ENCODE measurements at places on chromosomes 7 and 10.

GRCh38 chr7:101465131-101465530, 102.5 kb downstream of the COL26A1 start:
- DNase-seq = no peak

GRCh38 chr10:79270466-79271246, 76.6 kb upstream of the PPIF start:
- no peak for DNase-seq

GRCh38 chr7:115178835-115179234, 256.9 kb downstream of the MDFIC start:
- no peak for DNase-seq

GRCh38 chr10:71294091-71294561, 24.9 kb upstream of the SLC29A3 start:
- DNase-seq = no peak

DNA sequence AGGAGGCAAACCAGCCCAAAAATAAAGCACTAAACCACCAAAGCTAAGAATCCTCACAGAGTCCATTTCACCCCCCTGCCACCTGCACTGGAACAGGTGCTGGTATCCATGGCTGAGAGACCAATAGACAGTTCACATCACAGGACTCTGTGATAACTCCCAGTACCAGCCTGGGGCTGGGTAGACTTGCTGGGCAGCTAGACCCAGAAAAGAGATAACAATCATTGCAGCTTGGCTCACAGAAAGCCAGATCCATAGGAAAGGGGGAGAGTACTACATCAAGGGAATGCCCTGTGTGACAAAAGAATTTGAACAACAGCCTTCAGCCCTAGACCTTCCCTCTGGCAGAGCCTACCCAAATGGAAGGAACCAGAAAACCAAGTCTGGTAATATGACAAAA, 13.6 kb upstream of the SLC25A28 start:
- no peak for DNase-seq

DNA sequence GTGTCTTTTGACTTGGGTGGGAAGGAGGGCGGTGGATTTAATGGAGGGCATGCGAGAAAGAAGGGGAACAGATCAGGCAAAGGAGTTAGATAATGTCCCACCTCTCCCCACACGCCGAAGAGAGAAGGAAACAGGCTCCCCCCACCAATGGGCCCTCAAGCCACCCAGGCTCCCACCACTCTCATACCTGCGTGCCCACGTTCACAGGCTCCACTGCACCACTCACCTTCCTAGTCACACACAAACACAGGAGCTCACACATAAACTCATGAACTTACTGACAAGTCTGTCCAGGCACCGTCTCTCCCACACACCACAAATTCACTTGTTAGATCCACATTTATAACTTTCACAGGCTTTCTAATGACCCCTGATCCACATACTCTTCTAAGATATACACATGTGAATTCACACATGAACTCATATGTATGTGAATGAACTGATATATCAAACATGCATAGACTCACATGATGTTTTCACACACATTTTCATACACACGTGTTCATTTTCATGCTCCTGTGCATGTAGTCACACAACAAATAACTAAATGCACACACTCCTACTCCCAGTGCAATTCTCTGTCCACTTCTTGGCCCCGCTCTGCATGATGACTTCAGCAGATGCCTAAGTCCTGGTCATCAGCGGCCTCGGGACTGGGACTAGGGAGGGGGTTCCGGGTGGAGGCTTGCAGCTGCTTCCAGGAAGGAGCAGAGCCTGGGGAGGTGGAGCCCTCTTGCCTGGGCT, 1.5 kb downstream of the LZTS2 start:
- no peak for DNase-seq

GRCh38 chr10:1607466-1607865, 129.9 kb downstream of the ADARB2 start:
- no peak for DNase-seq

- DNase-seq = no peak
Measured at GRCh38 chr7:15667991-15668390, 18.5 kb downstream of the MEOX2 start.

GRCh38 chr10:77601488-77601887, 36.1 kb downstream of the KCNMA1 start:
- no peak for DNase-seq

DNA sequence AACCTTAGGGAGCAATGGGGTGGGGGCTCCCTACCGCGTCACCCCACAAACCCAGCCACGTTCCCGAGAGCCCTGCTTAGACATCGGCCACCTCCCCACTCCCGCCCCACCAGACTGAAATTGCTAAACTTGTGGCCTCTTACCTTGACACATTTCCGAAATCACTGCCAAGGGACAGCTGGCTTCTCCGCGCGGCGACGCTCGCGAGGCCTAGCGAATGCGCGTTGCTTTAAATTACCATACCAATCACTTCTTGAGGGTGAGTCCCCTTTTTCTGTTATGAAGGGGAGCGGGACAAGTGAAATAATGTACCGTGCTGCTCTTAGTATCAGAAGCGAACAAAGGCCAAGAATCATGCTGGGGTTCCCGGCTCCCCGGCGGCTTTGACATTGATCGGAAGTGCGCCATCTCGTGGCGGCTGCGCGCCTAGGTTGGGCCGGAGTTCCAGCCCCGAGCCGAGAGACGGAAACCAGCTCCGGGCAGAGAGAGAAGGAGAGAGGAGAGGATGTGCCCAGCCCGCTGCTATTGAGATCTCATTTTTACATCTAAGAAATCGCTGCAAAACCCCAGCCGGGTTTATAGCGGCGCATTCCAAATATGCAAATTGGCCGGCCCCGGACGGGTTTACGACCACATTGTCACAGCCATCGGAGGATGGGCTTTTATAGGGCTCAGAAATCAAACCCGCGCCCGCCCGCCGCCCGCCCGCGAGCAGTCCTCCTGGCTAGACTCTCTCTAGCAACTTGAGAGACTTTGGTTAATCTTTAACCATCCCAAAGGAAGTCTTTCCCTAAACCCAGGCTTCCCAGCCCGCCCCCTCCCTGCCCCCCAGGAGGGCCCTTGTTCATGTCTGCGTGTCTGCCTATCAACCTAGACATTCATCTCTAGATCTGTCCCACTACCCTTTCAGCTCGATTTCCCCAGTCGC, 5.3 kb downstream of the HOXA11 start:
- DNase-seq = peak; percentile 42

- no peak for DNase-seq
Measured at GRCh38 chr10:31319602-31320549, 860 bp downstream of the ZEB1 start.

- DNase-seq = no peak
Measured at GRCh38 chr7:158685693-158686092, 18.9 kb downstream of the NCAPG2 start.

GRCh38 chr10:26780793-26781601, 79.8 kb downstream of the ABI1 start:
- no peak for DNase-seq

- no peak for DNase-seq
Measured at GRCh38 chr7:98467570-98468312, 66.9 kb upstream of the BAIAP2L1 start.

DNA sequence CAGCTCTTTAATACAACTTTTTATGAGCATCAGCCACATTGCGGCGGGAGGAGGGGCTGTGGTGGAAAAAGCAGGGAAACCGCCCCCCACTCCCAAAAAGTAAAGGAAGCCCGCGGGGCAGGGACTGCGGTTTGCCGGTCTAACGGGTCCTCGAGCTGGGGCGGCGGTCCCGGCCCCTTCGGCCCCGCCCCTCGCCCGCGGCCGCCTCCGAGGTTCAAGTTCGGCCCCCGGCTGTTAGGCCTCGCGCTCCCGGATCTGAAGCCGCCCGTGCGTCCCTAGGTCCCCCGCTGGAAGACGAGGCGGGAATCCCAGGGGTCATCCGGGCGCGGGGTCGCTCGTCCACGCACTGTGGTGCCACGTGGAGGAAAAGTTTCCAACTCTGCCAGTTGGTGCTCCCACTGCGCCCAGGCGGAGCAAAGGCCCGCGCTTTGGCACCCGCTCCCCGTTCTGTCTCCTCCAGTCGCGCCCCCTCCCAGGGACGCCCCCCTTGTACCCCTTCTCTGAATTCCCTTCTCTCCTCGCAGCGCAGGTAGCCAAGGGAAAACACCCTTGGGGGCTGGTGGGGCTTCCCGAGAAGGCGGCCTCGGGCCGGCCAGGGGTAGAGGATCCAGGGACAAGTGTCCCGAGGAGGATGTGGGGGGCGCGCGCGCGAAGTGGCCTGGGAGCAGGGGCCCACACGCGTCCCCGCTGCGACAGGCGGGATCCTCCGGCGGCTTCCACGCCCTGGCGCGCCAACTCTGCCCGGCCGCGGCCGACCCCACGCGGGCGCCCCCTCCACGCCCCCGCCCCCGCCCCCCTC, 798 bp upstream of the AUTS2 start:
- DNase-seq = no peak

- no peak for DNase-seq
Measured at GRCh38 chr10:133537546-133538545, 10.7 kb downstream of the CYP2E1 start.

DNA sequence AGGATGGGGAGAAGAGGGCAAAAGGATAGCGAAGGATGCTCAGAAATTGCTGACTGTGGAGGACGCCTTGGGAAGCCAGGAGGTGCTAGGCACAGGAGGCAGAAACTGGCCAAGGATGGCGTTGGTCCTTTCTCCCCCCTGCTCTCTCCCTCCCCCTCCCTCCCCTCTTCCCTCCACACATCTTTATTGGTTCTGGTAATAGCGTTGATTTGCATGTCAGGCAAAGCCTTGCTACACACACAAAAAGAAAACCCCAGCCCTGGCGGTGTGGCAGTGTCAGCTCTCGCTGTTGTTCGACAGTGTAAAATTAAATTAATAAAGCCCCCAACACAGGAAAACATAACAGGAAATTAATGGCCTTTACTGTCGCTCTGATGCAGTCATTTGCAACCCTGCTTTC, 47.2 kb downstream of the PAX2 start:
- no peak for DNase-seq

- DNase-seq = no peak
Measured at GRCh38 chr10:86715156-86715795, 41.1 kb upstream of the BMPR1A start.

DNA sequence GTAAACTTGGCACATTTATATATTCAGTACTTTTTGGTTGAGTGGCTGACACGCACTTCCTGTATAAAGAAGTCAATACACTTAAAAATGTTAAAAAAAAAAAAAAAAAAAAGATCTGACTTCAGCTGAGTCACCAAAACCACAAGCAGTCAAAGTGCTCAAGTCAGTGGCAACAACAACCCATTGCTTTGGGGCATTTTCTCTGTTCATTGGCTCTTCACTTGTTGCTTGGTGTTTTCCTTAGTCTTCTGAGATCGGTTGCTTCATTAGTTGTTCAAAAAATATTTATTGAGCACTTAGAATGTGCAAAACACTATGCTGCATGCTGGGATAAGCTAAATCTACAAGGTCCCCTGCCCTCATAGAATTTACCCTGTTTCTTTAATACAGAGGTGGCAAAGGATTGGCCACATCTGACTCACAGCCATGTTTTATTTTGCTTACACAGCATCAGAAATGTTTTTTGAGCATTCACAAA, 63.7 kb downstream of the ZNRF2 start:
- DNase-seq = peak; percentile 74

DNA sequence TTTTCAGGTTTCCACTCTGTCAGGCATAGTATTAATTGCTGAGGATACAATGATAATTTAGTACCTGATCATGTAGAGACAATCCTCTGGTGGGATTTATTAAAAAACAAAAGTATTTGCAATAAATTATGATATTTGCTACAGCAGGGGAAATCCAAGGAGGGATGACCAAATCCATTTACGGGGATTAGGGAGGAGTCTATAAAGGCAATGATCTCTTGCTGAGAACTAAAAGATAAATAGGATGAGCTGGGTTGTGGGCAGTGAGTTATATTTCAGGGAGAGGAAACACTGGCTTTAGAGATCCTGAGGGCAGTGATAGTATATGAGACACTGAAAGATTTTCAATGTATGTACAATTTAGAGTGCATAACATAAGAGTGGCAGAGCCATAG, 305.5 kb downstream of the GPR37 start:
- DNase-seq = no peak

DNA sequence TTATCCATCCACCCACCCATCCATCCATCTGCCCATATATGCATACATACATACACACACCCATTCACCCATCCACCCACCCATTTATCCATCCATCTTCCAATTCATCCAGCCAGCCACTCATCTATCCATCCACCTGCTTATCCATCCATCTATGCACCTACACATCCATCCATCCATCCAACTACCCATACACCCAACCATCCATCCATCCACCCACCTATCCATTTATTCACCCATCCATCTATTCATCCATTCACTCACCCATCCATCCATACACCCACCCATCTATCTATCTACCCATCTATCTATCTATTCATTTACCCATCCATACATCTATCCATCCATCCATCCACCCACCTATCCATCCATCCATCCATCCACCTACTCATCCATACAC, 17.3 kb downstream of the TMEM72 start:
- DNase-seq = no peak

GRCh38 chr7:49852619-49853462, 79.4 kb downstream of the VWC2 start:
- no peak for DNase-seq

GRCh38 chr10:113780681-113781250, 29.3 kb downstream of the PLEKHS1 start:
- DNase-seq = no peak

DNA sequence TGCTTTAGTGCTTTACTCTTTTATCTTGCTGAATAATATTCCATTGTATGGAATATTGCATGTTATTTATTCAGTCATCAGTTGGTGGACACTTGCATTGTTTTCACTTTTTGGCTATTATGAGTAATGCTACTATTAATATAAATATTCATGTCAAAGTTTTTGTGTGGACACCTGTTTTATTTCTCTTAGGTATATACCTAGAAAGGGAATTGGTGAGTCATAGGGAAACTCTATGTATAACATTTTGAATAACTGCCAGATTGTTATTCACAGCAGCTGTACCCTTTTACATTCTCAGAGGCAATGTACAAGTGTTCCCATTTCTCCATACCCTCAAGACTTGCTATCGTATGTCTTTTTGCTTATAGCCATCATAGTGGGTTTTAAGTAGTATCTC, 268.7 kb downstream of the SEMA3A start:
- DNase-seq = no peak

DNA sequence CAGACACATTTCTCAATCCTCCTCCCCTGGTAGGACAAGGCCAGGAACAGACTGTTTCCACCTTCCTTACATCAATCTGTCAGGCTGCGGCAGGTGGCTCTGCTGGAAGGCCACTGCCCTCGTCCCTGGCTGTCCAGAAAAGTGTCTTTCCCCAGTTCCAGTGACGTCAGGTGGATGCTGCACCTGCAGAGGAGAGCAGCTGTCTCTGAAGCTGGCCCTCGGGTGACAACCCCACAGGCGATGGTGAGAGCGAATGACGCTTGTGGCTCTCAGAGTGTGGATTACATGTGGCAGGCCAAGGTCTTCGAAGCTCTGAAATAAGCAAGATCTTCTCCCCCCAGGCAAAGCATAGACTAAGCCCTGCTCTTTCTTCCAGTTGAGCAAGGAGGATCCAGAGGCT, 146.9 kb upstream of the RET start:
- no peak for DNase-seq
